ENCODE measurements at places on chromosomes 12 and 14.

DNA sequence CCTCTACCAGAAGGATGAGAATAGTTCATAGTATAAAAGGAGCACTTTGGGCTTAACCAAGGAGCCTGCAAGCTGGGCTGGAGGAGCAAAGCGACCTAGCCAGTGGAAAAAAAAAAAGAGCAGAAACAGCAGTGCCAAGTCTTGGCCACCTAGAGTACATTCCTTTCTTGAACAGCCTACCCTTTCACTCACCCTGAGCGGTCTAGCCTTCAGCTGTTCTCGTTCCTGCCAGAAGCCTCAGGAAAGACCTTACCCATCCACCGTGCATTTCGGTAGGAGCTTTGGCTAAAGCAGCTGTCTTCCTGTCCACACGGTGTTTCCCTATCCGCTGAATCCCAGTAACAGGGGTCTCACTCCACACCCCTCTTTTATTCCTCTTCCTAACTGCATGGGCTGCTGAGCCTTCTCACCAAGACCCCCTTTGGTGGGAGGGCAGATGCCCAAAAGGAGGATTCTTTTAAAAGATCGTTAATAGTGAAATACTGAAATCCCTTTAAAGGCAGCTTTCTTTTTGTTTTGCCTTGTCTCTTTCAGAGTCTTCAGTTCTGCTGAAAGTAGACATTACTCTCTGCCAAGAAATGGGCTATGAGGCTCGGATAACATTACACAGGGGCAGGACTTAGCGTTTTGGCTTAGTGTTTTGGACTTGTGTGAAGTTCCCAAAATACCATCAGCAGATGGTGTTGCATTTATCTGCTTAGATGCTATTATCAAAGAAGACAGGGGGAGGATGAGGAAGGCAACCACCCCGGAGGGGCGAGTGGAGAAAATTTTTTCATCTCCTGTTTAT lies 88.5 kb upstream of the METAP2 start:
- DNase-seq = no peak

DNA sequence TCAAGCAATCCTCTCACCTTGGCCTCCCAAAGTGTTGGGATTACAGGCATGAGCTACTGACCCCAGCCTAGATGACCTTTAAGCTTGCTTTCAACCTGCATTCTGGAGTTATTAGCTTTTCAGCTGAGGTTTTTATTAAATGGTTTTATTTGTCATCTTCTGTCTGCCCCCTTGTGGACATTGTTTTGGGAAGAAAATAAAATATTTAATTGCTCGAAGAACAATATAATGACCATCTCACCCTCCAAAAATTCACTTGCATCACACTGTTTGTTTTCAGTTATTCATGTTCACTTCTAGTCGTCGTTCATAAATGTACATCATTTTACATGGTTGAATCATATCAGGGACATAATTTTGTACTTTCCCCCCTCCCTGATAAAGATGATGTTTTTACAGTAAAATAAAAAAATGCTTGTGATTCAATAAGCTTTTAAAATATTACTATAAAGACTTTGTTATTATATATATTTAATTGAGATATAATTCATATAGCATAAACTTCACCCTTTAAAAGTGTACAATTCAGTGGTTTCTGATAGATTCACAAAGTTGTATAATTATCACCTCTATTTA lies 10.1 kb upstream of the SPATS2 start:
- DNase-seq = no peak

- DNase-seq = no peak
Measured at GRCh38 chr14:68362846-68363245, 430.0 kb downstream of the ZFP36L1 start.

GRCh38 chr12:32402946-32403345 lies 3.6 kb downstream of the FGD4 start:
- DNase-seq = no peak

DNA sequence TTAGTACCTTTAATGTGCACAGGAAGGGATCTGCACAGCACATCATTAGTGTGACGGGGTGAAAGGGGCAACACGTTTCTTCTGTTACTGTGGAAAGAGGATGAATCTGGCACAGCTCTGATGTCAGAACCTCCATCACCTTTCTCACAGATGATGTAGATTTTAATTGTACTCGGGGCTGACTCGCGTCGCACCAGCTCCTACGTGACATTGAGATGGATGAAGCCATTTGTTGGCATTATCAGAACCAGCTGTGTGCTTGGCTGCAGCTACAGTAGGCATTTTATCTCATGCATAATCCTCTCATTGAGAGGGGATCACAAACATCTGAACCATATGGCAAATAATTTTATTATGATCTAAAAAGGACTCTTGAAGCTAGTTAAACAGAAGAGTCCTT lies 173.6 kb downstream of the PDZRN4 start:
- no peak for DNase-seq

- DNase-seq = peak; percentile 57
Measured at GRCh38 chr14:100408350-100409002, 85.3 kb downstream of the SLC25A47 start.

- DNase-seq = no peak
Measured at GRCh38 chr12:65122703-65123102, 1.6 kb upstream of the WIF1 start.

GRCh38 chr12:93297536-93297935 lies 80.2 kb upstream of the NUDT4 start:
- no peak for DNase-seq

- DNase-seq = no peak
Measured at GRCh38 chr12:102462386-102462785, 18.0 kb downstream of the IGF1 start.

- DNase-seq = no peak
Measured at GRCh38 chr14:95659990-95660385, 26.2 kb upstream of the TCL1B start.

GRCh38 chr14:81400202-81400678 lies at the start of gene STON2:
STON2 (minus strand) TSS chr14:81400324; CDS start chr14:81398382, 1,942 bp downstream.
- peak; percentile 82 for DNase-seq

DNA sequence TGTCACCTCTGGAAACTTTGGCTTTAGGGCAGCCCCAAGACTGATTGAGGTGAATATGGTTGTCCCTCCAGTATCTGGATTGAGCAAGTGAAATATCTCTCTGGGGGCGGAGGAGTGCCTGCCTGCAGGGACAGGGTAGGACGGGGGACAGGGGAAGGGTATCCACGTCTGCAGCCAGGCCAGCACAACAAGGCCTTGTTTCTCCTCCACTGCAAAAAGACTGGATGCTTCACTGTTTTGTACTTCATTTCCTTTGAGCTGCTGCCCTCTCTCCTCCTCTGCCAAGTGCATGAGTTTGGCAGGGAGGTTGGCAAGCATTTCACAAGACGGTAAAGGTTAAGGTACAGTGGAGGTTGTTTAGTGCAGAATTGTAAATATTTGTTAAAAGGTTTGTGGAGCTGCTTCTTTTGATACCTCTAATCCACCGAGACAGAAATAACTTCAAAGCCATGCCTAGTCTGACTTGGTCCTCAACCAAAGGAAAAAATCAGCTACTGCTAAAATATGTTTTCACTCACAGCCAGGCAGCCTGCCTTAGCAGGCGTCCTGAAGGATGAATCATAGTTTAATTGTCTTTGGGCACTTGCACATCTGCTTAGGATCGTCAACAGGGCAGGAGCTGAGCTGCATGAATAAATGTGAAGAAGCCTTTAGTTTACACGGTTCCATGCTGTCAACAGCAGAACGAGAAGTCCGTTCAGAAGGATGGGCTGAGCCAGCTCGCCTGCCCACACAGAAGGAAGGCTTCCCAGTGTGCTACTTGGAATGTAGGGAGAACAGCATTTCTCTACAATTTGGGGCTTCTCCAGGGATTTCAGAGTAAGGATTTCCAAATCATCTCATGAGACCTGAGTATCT lies 269.7 kb downstream of the TTC6 start:
- peak; percentile 15 for DNase-seq

GRCh38 chr14:92121207-92121669 lies 268 bp downstream of the NDUFB1 start:
- DNase-seq = no peak

GRCh38 chr12:13587721-13588390 lies 391.3 kb downstream of the EMP1 start:
- no peak for DNase-seq

GRCh38 chr12:8045952-8046944 lies 13.7 kb downstream of the FOXJ2 start:
- DNase-seq = peak; percentile 61

DNA sequence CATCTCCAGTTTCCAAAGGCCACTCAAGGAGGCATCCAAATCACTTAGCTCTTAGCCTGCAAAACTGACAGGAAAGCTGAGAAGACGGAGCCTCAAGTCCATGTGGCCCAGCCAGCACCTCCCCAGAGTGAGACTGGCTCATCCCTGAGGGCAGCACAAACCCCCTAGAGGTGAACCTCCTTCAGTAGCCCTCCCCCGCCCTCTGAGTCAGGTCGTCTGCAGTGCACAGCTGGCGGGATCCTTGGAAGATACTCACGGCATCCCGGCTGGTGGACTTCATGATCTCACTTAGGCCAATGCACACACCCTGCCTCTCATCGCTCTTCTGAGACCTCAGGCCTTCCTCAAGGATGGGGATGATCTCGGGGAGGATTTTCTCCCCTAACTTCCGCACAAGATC lies 24.1 kb upstream of the RAB35 start:
- no peak for DNase-seq

DNA sequence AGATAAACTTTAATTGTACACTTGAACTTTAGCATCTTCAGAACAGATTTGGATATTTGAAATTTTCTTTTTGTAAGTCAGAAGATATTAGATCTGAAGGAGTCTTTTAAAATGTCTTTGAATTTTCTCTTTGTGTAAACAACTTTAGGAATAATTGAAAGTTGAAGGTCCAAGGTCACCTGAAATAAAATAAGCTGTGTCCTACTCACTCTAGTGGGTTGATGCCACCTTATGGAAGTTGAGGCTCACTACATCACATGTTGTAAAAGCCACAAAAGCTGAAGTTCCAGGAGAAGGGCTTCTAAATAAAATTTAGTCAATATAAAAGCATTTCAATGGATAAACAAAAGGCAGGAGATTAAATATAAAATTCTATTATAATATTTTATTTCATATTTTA lies 122.0 kb upstream of the ATXN7L3B start:
- peak; percentile 25 for DNase-seq

DNA sequence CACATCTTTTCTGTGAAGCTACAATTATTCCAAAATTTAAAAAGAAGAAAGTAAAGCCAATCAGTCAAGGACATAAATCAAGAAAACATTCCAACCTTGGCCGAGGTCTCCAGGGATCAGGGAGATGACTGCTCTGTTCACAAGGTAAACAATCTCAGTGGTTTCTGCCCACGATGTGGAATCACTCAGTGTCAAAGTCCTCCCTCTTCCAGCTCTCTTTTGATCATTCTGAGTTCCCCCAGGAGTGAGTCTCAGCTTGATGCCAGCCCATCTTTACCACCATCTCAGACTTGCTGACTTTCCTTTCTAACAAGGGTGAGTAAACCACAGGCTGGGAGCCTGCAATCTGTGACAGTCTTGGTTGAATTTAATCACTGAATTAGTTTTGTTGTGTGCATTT lies 4.8 kb upstream of the SERPINA9 start:
- no peak for DNase-seq

GRCh38 chr14:77682158-77682553 lies 25.7 kb downstream of the ALKBH1 start:
- DNase-seq = peak; percentile 13

GRCh38 chr12:108187831-108188230 lies 58.7 kb downstream of the WSCD2 start:
- DNase-seq = no peak

- DNase-seq = no peak
Measured at GRCh38 chr14:102915292-102916110, 7.0 kb upstream of the AMN start.

- DNase-seq = no peak
Measured at GRCh38 chr12:83691730-83692129, 1005.0 kb downstream of the TMTC2 start.

DNA sequence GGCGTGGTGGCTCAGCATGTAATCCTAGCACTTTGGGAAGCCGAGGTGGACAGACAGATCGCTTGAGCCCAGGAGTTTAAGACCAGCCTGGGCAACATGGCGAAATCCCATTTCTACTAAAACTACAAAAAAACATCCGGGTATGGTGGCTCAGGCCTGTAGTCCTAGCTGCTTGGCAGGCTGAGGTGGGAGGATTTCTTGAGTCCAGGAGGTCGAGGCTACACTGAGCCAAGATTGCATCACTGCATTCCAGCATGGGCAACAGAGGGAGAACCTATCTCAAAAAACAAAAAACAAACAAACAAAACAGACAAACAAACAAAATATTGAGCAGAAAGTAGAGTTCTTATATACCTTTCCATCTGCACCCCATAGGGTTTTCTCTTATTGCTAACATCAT lies 9.0 kb upstream of the SLC25A21 start:
- no peak for DNase-seq

DNA sequence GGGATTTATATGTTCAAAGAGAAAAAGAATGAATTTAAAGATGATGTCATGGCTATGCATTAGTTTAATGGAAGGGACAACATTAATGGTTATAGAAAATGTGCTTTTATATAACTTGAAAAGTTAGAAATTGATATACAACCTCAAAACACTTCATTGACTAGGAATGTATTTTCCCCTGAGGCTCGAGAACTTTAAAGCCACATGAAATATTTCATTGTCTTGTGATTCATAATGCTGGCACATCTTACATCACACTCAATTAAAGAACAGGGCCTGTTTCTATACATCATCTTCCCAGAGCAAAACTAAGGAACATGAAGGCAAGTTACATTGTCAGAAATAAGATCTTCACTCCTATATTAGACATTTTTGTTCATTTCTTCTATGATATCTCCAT lies 35.2 kb upstream of the PAWR start:
- DNase-seq = peak; percentile 83

- DNase-seq = no peak
Measured at GRCh38 chr12:96526110-96526509, 36.7 kb downstream of the CFAP54 start.

DNA sequence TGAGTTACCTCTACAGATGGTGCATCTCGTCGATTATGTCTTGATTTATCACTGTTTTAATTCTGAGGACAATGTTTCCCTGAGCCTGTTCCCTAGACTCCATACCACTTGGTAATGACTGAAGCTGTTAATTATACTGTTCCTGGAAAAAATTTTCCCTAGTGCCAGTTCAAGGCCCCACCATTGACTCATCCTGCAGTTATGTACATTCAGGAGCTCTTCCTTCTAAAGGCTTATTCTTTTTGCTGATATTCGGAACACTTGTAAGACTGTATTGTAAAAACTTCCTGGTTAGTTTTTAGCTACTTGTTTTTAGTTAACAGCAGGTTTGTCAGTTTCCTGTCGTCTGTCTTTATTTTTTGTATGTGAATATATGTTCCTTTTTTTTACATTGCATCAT lies 30.4 kb upstream of the PPP2R5E start:
- DNase-seq = peak; percentile 12

- no peak for DNase-seq
Measured at GRCh38 chr14:103319422-103319821, 14.6 kb upstream of the EIF5 start.

DNA sequence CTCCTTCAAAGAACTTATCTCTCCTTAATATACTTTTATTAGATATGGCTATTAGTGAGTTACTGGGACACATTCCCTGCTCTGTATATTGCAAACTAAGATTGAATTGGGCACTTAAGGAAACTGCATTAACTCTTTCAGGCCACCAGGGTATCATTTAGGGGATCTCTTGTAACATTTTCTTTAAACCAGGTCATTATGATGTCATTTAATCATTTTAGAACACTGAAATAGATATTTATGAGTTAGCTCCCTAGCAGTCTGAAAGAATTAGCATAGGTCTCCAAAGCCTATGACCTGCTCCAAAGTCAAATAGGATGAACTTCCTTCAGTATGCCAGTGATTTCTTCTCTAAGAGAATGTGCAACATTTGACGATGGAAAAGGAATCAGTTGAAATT lies 506.9 kb downstream of the FOXG1 start:
- DNase-seq = no peak

Data from RWPE1 (cell line).